EH (cell line): ENCODE measurements at places on chromosomes 12 and 14.

DNA sequence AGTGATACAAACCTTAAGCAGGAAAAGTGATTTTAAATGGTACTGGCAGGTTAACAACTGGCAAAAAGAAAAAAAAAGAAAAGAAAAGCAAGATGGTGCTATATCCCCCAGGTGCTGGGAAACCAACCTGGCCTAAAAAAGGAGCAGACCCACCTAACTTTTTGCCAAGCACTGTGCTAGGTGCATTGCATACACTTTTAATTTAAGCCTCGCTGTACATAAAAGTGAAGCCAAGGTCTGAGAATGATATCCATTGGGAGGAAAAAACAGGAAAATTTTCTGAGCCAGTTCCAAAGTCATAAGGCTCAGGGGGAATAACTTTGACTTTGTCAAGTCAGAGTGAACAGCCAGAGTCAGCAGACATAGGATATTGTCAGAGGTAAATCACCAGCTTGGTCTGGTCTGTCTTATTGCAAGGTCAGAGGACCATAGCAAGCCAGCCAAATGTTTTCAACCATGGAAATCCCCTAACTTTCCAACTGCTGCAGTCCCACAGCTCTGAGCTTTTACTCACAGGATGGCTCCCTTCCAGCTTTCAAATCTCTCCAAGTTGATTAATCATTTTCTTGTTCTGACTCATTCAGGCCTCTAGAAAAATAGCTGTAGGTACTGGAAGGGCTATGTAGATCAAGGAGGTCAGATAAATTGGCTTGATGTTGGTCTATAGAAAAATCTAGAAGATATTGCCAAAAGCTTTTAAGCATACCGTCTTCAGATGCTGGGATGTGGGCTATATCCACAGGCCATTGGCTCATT is 412.9 kb downstream of the RAD51B start:
- peak; percentile 99 for DNase-seq

- DNase-seq: no peak
Observed at GRCh38 chr12:38515912-38516311, 199.3 kb downstream of the ALG10B start.

DNA sequence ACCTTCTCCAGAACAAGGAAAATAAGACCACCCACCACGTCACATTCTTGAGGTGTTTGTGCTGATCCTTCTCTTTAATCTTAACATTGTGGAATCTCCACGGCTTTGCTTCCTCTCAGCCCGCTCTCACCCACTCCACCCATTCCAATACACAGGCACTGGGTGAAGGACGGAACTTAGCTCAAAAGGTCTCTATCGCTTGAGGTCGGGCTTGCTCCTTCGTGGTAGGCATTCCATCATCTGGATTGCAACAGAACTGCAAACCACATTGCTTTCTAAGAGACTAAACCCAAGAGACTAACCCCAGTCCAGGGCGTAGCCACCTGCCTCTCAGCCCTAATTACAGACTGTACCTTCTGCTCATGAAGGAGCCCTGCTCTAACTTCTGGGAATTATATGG is 24.0 kb upstream of the MDM2 start:
- no peak for DNase-seq

- peak; percentile 32 for DNase-seq
Observed at GRCh38 chr12:112111931-112112330, 3.3 kb upstream of the NAA25 start.

DNA sequence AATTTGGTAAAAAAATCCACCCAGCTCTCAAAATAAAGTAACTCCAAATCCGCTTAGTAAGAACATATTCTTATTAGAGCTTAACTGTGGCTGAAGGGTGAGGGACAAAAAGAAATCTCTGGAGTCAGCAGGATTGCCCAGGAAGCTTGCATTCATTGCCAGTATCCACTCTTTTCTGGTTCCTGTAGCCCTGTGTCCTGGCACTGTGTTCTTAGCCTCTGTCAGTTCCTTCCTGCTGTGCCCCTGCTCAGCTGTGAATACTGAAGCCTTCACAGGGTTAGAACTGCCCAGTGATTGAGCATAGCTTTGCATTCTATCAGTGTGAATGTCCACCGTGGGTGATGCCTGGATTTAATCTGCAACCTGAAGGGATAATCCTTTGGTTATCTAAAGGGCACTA is 266.9 kb upstream of the PELI2 start:
- DNase-seq: peak; percentile 12

- peak; percentile 52 for DNase-seq
Observed at GRCh38 chr14:91115986-91116770, 2.3 kb downstream of the DGLUCY start.

DNA sequence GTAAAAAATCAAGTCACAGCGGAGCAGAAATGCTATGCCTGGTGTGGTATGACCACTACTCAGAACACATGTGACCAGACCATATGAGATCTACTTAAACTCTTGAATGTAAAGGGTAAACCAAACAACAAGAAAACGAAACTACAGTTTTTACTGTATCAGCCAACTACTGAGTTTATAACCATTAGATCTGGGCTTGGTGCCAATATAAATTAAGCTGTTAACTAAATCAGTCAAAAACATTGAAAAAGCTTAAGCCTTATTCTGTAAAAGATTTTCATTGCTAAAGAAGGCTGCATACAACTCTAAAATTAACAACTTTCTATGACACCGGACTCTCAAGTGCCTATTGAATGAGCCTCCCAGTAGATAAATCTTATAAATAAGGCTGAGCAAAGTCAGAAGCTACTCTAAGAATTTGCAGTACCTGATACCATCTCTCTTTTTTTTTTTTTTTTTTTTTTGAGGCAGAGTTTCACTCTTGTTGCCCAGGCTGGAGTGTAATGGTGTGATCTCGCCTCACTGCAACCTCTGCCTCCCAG is 35.4 kb downstream of the SPTLC2 start:
- DNase-seq: peak; percentile 85

- no peak for DNase-seq
Observed at GRCh38 chr12:14937014-14937413, 1.3 kb downstream of the ERP27 start.

DNA sequence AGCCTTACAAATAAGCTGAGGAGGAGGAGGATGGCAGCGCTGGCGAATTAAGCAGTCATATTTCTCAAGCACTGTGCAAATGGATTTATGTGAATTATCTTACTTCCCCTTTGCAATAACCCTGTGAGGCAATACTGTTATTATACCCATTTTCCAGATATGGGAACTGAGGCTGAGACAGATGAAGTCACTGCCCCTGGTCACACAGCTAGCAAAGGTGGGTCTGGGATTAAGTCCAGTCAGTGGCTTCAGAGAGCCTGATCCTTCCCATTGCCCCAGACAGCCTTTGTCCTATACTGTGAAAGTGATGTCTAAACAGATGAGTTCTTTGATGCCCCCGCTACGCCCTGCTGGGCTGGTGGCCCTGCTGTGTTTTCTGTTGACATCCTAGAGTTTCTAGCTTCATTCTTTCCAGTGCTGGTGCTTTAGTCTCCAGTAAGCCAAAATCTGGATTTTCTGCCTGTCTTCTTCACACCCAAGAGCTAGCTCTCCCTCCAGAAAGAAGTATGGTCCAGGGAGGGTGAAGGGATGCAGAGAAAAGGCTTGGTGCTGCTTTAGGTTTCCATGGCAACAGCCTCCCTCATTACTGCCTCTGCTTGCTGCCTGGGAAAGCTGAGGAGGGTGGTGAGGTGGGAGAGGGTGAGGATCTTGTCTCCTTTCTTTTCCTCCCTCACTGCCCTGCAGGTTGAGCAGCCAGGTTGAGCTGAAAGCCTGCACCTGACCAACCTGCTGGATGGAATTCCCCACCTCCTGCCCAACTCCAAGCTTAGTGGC is 30.7 kb downstream of the TMEM63C start:
- no peak for DNase-seq

DNA sequence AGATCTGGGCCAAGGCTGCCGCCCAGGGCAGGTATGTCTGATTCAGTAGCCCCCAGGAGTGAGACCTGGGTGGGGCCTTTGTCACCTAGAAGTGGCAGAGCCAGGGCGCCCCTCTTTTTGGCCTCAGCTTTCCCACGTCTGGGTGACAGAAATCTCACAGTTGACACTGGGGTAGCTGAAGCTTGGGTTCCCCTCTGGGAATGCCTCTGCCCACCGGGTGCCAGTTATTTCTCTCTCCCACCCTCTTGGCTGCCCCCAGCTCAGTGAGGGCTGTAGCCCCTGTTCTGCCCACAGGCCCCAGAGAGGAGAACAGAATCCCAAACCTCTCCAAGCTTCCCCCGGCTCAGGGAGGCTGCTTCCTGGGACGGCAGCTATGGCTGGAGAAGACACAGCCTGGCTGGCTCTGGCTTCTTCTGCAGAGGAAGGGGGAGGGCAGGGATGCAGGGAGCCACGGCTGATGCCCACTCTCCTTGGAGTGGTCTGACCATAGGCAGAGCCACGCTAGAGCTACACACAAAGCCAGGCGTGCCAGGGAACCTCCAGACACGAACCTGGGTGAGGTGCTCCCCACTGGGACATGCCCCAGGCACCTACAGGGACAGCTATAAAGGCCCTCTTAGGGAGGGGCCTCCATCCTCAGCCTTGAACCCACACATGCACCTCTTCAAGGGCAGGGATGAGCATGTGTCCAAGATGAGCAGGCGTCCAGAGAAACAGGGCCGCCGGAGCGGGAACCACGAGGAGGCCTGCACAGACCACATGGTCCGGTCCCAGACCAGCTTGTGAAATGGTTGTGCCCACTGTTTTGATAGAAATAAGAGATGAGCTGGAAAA is 51.7 kb downstream of the BEGAIN start:
- DNase-seq: no peak

- DNase-seq: peak; percentile 33
Observed at GRCh38 chr12:112381406-112381882, 787 bp downstream of the HECTD4 start.

DNA sequence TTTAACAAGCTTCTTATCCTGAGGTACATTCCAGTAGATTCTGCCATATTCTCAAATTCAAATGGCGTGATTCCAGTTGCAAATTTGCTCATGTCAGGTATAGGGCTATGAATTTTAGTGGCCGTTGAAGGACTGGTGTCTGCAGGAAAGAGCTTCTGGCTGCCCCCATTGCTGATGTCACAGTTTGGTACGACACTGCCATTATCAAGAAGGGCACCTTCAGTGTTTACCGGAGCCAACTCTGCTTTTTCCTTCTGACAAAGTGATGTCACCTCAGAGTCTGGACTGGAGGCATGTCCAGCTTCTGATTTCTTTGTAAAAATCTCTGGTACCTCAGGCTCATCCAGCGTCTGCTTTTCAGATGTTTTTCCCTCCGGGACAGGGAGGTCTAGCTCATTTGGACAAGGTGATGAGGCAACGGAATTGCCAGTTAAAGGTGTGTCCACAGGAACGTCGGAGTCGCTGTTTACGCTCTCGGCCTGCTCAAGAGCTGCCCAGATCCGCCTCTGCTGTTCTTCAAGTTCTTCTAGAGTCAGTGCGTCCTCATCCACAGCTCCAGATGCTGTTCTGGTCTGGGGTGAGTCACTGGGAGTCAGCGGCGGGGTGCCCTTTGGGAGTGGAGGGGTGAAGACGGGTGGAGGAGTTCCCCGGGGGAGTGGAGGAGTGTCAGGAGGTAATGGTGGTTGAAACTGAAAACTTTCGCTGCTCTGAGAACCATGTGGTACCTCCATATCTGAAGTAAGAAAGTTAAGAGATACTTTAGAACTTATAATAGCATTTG is 27.0 kb downstream of the ZCCHC8 start:
- no peak for DNase-seq

- DNase-seq: no peak
Observed at GRCh38 chr12:89239534-89239933, 112.8 kb downstream of the DUSP6 start.

- DNase-seq: no peak
Observed at GRCh38 chr12:97967831-97968230, 505.2 kb downstream of the RMST start.

- DNase-seq: no peak
Observed at GRCh38 chr12:130835436-130835835, 3.6 kb downstream of the STX2 start.

- DNase-seq: peak; percentile 72
Observed at GRCh38 chr12:68794653-68795251, 13.2 kb upstream of the MDM2 start.

DNA sequence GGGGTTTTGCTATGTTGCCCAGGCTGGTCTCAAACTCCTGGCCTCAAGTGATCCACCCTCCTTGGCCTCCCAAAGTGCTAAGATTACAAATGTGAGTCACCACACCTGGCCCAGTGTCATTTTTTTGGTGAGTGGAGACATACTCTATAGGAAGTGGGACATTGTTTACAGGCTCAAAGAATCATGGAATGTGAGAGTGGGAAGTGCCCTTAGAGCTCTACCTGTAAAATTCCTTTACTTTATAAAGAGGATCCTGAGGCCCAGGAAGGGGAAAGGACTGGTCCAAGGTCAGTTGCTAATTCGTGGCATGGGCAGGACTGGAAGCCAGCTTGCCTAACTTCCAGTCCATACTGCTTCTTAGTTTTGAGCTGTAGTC is 8.7 kb upstream of the ADCK1 start:
- no peak for DNase-seq

DNA sequence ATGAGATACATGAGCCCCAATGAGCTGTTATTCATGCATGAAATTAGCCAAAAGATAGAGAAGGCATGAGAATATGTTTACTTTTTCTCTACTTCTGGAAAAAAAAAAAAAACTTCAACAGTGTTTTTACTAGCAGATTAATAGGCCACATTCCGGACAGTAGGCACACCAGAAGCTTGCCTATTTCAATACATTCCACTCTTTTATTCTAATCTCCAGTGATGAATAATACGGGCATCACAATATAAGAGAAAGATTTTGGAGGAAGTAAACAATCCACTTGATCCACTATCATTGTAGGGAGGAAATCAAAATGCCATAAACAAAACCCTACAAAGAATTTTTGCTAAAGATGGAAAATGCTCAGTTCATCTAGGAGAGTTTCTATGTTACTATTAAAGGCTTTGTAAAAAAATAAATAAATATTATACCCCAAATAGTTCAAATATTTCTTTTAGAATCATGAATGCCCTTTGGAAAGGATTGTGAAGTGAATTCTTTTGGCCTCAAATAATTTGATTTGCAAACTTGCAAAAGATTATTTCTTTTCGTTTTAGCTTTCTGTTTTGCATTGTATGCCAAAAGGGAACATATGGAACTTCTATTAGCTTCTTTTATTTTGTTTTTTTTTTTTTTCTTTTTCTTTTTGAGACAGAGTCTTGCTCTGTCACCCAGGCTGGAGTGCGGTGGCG is 232.6 kb downstream of the EPS8 start:
- peak; percentile 75 for DNase-seq

DNA sequence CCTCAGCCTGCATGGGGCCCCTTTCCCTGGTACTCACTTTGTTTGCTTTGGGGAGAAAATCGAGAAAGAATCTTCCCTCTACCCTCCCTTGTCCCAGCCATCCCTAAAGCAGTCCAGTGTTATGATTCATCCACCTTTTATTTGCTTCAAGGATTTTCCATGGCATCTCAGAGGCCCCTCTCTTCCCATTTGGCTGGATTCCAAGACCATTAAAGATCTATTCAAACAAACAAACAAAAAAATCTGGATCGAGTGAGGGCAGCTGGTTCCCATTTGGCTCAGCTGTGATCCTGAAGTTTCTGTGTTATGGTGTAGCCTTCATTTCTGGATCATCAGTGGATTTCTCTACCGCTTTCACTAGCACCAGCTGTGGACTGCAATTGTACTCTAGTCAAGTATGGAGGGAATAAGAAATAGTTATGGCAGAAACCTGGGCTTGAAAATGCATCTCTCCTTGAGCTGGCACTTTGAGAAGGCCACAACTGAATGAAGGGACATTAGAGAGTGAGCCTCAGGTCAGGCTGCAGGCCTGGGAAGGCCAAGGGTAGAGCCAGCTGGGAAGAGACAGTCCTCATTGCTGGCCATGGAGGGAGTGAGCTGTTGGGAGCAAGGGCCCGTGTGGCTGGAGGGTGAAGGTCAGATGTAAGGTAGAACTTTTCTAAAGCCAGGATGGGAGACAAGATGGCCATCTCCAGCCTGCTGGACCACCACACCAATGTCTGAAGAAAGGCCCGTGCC is 13.7 kb downstream of the KRT71 start:
- DNase-seq: peak; percentile 95

GRCh38 chr12:113320401-113320800 is 14.5 kb downstream of the SLC8B1 start:
- DNase-seq: no peak
